ENCODE measurements at places on chromosomes 7 and 10.

GRCh38 chr10:29621161-29621560 is 13.6 kb downstream of the SVIL start:
- DNase-seq, result no peak

- no peak for DNase-seq
Observed at GRCh38 chr7:55252386-55252785, 112.8 kb upstream of the LANCL2 start.

GRCh38 chr10:68435803-68436202 is 28.7 kb upstream of the RUFY2 start:
- no peak for DNase-seq

DNA sequence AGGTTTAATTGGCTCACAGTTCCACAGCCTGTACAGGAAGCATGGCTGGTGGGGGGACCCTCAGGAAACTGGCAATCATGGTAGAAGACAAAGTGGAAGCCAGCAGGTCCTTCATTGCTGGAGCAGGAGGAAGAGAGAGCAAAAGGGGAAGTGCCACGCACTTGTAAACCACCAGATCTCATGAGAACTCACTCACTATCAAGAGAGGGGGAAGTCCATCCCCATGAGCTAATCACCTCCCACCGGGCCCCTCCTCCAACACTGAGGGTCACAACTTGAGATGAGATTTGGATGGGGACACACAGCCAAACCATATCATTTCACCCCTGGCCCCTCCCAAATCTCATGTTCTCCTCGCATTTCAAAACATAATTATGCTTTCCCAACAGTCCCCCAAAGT is 171.9 kb upstream of the CACNA2D1 start:
- no peak for DNase-seq

- peak; percentile 85 for DNase-seq
Observed at GRCh38 chr10:11823122-11823988, at the start of gene PROSER2. PROSER2 (plus strand) TSS chr10:11823356; CDS start chr10:11852078, 28,722 bp downstream.

DNA sequence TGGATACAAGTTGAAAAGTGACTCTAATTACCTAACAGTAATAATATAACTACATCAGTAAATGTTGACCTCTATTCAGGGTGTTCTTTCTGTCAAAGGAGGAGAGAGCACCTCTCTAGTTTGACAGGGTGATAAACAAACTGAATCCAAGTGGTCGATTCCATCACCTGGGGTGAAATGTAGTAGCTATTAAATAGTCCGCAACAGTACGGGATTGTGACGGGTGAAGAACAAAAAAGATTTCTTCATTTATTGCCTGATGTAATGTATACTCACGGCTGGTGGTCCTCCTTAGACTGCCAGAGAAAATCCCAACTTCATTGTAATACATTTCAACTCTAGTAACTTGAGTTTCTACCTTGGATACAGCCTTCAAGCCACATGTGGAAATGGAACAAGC is 292.5 kb upstream of the CELF2 start:
- no peak for DNase-seq

DNA sequence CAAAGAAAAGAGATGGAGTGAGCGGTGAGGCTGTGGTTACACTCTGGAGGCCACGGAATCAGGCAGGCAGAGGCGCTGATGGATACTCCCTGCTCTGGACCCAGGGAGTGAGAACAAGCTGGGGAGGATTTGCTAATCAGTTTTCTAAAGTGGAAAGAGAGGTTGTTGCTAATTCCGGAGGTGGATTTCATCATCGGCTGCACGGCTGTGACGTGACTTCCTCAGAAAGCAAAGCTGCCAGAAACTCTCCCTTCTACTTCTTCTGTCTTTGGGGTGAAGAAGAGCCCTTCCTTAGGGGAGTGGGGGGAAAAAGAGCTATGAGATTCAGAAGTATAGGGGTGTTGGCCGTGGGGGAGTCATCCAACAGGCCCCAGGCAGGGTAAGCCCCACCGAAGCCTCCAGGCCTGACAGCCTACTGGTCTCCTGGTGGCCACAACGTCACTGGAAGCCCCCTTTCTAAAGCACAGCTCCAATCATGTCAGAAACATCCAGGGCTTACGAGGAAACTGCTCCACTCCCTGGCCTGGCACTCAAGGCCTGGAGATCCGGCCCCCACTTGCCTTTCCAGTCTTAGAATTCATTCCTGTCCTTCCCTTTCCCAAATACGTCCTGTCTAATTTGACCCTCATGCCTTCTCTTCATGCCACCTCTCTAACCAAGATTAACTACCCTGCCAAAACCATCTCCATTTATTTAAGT is 114.5 kb downstream of the HIP1 start:
- DNase-seq, result no peak

GRCh38 chr7:93973134-93973533 is 31.0 kb downstream of the BET1 start:
- DNase-seq, result no peak

DNA sequence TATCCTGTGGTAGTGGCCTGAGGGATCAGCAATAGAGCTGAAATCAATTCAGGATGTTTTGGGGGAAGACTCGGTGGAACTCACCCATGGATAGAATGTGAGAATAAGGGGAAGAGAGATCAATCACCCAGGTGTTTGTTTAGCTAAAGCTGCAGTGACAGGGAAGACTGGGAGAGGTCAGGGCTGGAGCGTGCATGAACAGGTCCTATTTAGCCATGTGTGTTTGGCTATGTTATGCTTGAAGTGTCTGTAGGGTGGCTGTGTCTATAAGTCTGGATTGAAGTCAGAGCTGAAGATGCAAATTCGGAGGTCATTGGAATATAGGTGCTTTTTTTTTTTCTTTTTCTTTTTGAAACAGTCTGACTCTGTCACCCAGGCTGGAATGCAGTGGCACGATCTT is 4.6 kb downstream of the ATP6V1F start:
- no peak for DNase-seq

- no peak for DNase-seq
Observed at GRCh38 chr10:43225787-43226153, 41.1 kb downstream of the RASGEF1A start.

GRCh38 chr7:83486536-83486935 is 162.4 kb downstream of the SEMA3E start:
- DNase-seq, result no peak

DNA sequence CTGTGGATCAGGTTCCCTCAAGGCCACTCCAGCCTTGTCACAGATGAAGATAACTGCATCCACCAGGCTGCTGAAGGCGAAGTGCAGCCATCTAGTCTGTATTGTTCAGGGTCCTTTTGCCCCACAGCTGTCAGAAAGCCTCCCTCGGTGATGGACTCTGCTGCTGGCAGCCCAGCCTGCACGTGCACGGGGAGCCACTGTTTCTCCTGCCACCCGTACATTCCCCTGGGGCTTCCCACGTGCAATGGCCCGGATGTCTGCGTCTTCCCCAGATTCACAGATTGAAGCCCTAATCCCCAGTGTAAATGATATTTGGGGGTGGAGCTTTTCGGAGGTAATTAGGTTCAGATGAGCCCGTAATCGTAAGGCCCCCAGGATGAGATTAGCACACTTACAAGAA is 46.6 kb upstream of the VIPR2 start:
- no peak for DNase-seq

- peak; percentile 47 for DNase-seq
Observed at GRCh38 chr10:61284222-61284890, 168.8 kb downstream of the TMEM26 start.

GRCh38 chr10:71970331-71970730 is 6.1 kb downstream of the CHST3 start:
- DNase-seq, result peak; percentile 17

GRCh38 chr7:111086532-111086931 is 4.4 kb upstream of the LRRN3 start:
- no peak for DNase-seq

- DNase-seq, result no peak
Observed at GRCh38 chr7:26590709-26591108, 273.7 kb downstream of the SKAP2 start.

GRCh38 chr7:43679210-43680068 is 49.9 kb downstream of the COA1 start:
- DNase-seq, result no peak

DNA sequence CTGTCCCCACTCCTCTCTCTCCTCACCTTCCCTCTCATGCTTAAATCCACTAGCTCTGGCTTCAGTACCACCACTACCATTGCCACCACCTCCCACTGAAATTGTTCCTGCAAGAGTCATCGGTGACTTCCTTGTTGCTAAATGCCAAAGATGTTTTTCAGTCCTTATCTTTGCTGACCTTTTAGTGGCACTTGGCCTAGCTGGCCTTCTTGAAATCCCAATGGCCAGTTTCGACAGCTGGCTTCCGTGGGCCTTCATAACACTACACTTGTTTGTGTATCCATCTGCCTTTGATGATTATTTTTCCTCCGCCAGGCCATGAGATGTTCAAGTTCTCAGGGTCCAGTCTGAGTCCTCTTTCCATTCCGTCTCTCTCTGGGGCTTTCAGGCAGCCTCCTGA is 118.2 kb upstream of the NANOS1 start:
- no peak for DNase-seq

GRCh38 chr7:93043385-93043985 is 74.3 kb downstream of the SAMD9 start:
- peak; percentile 20 for DNase-seq

- peak; percentile 70 for DNase-seq
Observed at GRCh38 chr7:77797734-77798393, 370 bp downstream of the TMEM60 start.

GRCh38 chr7:69395061-69395714 is 203.1 kb upstream of the AUTS2 start:
- no peak for DNase-seq

DNA sequence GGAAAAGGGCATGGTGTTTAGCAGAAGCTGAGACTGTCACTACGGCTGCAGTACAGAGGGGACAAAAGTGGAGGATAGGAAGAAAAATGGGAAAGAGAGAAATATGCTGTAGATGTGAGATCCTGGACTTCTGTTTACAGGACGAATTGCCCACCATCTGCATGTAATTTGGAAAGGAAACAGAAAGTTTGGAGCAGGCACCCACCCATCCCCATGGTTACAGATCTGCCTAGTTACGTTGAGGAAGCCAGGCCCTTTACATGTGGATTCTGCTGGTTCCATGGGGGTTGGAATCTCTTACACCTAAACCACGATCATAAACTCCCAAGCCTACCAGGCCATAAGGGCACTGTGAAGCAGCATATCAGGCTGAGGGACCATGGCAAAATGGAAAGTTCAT is 84.3 kb downstream of the WDFY4 start:
- no peak for DNase-seq

- DNase-seq, result no peak
Observed at GRCh38 chr10:126935263-126935946, 30.2 kb downstream of the DOCK1 start.

DNA sequence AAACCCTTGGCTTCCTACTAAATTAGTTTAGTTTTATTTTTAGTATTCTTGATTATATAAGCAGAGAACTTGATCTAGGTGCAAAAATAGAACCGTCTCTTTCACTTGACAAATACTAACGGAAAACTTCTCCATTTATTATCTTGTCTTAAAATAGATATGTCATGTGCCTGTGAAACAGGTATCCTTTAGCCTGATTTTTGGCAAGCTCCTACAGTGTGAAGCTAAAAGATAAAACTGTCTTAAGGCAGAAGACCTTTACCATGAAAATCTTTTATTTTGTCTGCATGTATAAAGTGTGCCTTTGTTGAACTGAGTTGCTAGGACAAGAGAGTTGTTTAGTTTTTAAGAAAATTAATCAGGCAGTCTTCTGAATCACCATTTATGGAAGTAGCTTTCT is 90.6 kb downstream of the CYP51A1 start:
- DNase-seq, result peak; percentile 5

DNA sequence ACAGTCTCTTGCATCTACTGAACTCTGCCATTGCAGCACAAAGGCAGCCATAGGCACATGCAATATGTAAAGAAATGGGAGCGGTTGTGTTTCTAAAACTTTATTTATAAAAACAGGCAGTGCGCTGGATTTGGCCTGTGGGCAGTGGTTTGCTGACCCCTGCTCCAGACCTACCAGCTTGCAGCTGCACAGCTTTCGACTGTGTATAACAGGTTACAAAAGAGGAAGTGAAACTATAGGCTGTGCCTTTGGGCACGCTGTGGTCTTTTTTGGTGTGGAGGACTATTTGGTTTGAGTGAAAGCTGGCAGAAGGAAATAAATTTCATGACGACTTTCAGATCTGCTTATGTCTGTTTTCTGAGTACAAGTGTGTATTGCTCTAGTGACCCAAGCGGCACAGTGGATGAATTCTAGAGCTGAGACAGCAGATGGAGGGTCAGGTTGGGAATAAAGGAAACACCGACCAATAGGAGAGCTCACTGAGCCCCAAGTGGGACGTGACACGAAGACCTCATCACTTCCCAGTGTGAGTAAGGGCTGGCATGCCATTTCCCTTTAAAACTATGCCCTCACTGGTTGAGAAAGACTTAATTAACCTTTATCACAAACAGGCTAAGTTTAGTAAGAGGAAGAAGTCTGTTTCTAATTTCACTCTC is 152.7 kb downstream of the ANK3 start:
- DNase-seq, result no peak

DNA sequence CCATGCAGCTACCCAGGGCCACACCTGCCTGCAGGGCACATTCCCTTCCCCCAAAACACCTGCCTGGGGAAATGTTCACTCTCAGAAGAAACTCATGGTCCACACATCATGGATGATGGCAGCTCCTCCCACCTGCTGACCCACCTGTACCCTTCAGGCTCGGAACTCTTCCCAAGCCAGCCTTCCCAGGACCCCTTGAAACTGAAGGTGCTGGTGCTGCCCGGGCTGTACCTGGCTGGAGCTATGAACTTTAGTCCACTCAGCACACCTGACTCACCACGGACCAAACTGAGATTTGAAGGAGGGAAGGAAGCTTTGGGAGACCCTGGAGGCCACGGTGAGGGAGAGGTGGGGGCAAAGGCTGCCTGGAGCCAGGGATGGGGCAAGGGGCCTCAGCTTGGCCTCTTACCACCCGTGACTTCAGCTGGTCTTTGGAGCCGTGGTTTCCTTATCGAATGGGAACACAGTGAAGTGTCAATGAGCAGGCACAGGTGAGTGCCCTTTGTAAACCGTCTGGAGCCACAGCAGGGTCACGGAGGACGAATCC is 30.1 kb upstream of the INPP5A start:
- no peak for DNase-seq

DNA sequence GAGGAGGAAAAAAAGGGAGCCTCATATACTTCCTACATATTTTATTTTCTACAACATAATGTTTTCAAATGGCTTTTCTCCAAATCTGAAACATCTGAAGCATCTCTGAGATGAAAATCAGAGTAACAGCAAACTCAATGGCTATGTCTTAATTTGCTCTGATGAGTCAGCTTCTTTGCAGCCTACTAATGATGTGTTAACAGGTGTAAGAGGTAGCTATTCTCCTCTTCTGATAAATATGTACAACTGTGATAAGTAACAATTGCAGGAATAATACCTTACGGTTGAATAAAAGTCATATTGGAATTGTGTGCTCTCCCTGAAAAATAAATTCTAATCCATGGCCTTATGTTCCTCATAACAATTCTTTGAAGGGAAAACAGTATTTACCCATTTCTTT is 45.2 kb downstream of the GNAT3 start:
- DNase-seq, result no peak

Measured in erythroblast (primary cell).